ENCODE measurements at places on chromosomes 13 and 19. TPM values are rescaled to one million over a fixed set of nuclear protein-coding genes. Genes with fewer than 3 reads are reported as not detected.

GRCh38 chr13:29479716-29480492, 115.6 kb downstream of the SLC7A1 start:
- no peak for DNase-seq

GRCh38 chr19:16293118-16294091, 31.2 kb upstream of the KLF2 start:
- no peak for DNase-seq

DNA sequence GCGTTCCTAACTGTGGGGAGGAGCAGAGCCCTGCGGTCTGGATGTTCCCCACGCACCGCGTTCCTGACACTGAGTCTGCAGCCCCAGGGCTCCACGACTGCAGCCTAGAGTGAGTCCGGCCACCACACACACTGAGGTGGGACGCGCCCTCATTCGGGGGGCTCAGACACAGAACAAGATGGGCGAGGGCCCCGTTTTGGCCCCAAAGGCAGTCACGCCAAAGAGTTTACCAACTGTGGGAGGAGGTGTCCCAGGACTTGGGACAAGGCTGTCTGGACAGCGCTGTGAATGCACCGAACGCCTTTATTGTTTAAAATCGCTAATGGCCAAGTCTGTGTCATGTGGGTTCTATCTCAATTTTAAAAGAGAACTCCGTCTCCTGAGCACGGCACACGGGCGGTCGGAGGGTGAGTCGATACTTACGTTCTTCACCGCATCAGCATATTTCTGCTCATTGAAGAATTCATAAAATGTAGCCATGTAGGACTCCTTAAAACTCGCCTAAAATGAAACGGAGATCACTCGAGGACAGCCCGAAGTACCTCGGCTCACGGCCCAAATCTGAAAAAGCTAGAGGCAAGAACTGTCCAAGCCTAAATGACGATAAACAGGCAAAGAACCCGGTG, 35.2 kb upstream of the C13orf46 start:
- no peak for DNase-seq

DNA sequence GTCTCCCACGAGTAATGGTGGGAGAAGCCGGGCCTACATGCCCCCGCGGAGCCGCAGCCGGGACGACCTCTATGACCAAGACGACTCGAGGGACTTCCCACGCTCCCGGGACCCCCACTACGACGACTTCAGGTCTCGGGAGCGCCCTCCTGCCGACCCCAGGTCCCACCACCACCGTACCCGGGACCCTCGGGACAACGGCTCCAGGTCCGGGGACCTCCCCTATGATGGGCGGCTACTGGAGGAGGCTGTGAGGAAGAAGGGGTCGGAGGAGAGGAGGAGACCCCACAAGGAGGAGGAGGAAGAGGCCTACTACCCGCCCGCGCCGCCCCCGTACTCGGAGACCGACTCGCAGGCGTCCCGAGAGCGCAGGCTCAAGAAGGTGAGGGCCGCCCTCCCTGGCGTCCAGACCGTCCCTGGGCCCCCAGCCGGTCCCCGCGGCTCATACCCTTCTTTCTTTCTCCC, 1.4 kb upstream of the USF2 start:
- no peak for DNase-seq

GRCh38 chr19:16285769-16286498, 38.7 kb upstream of the KLF2 start:
- no peak for DNase-seq

Gene IGFL1
- not detected for total RNA-seq

Gene GPR4
- total RNA-seq = not detected

Gene ZNF264
- total RNA-seq = 24.3 TPM

Gene DENND1C
- 54.3 TPM for total RNA-seq

Gene FPR1
- not detected for total RNA-seq

All from GM12878 (cell line).